Camera-type eye (tissue), 1 donor: ENCODE measurements at places on chromosomes 3 and 15. TPM values are rescaled to one million over a fixed set of nuclear protein-coding genes. Genes with fewer than 3 reads are reported as not detected.

LRRC49 gene
- 63.4 TPM for total RNA-seq

HDC gene
- 3.8 TPM for total RNA-seq

CPLX3 gene
- 42.8 TPM for total RNA-seq

RASGRF1 gene
- total RNA-seq, result 3.5 TPM

NPAP1 gene
- total RNA-seq, result 0.27 TPM

UBAP1L gene
- 22.0 TPM for total RNA-seq

SH2D7 gene
- not detected for total RNA-seq

GOLGA6L7 gene
- not detected for total RNA-seq

CLDN1 gene
- 9.4 TPM for total RNA-seq

C3orf85 gene
- not detected for total RNA-seq
